ENCODE measurements at places on chromosomes 1 and 21.

GRCh38 chr1:25906644-25907300, 553 bp upstream of the STMN1 start:
- DNase-seq, result no peak

- no peak for DNase-seq
Observed at GRCh38 chr1:36136535-36136934, 11.5 kb upstream of the COL8A2 start.

DNA sequence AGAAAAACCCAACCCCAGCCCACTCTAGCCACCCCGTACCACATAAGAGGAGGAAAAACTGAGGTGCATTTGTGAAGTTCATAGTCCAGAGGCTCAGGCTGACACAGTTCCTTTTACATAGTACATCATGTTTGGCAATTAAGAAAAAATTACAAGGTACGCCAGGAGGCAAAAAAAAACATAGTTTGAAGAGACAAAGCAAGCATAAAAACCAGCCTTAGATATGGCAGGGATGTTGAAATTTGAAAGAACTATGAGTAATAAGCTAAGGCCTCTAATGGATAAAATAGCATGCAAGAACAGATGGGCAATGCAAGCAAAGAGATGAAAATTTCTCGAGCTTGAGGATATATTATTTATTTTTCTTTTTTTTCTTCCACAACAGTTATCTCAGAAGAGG, 31.9 kb downstream of the MIXL1 start:
- DNase-seq, result no peak

GRCh38 chr1:192378276-192378675, 61.5 kb downstream of the RGS21 start:
- DNase-seq, result no peak

- DNase-seq, result no peak
Observed at GRCh38 chr1:183417772-183418491, at the start of gene NMNAT2. TSS of gene NMNAT2 (minus strand) at chr1:183418380. CDS start at chr1:183418267, 113 bp downstream.

GRCh38 chr1:221698579-221699349, 43.1 kb downstream of the DUSP10 start:
- no peak for DNase-seq

- no peak for DNase-seq
Observed at GRCh38 chr1:180567654-180568053, 8.9 kb downstream of the OVAAL start.

DNA sequence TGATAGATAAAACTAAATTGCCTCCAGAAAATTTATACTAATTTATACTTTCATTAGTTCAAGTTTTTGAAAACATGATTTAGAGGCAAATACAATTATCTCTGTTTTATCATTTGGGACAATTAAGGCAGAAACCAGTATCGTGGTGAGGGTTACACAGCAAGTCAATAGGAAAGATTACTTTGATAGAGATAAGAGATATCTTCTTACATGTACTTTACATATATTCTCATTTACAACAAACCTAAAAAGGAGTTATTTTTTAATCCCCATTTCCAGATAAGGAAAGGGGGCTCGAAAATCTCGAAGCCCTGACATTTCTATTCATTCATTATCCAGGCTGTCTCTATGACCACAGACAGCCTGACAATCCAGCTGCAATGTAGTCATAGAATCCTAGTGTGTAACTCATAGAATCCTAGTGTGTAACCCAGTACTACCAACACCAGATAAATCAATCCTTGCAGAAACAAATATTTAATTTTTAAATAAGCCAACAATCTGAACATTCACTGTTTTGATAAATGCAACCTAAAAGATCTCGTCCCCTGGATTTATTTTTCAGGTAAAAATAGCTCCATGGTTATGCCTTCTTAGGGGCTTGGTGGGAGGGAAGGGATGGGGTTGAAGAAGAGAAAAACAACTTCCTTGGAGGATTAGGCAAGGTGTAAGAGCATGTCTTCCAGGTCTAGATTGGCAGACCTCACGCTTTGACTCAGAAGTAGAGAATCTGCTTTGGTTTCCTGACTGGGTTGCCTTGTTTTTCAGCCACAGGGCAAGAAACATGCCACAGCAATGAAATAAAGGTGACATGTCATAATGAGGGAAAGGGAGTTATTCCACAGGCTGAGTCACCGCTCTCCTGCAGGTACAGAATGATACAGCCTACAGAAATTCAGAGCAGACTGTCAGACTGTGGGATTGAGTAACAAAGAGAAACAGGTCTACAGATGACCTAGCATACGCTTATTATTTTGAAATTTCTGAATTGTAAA, 45.6 kb downstream of the IRF2BP2 start:
- DNase-seq, result no peak

DNA sequence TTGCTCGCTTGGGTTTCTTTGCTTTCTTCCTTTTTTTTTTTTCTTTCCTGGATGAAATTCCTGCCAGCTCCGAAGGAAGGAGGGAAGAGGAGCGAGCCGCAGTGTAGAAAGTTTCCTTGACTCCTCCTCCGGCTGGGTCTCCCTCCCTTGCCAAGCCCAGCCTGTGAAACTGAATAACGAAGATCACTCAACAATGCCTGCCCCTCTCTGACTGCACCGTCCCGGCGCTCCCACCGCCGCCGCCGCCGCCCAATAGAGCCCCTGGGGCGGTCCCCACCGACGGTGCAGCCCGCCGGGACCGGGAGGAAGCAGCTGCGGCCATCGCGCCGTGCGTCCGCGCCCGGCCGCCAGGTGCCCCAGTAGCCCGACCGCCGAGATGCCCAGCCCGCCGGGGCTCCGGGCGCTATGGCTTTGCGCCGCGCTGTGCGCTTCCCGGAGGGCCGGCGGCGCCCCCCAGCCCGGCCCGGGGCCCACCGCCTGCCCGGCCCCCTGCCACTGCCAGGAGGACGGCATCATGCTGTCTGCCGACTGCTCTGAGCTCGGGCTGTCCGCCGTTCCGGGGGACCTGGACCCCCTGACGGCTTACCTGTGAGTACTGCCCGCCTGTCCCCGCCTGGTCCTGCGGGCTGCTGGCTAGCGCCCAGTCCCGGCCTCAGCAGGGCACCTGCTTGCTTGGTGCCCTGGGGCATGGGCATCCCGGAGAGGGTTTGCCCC, at the start of gene LGR6:
LGR6 (plus strand) TSS at position 186 of the 714 bp plus-strand sequence; CDS start at position 377, 191 bp downstream.
- DNase-seq, result no peak

DNA sequence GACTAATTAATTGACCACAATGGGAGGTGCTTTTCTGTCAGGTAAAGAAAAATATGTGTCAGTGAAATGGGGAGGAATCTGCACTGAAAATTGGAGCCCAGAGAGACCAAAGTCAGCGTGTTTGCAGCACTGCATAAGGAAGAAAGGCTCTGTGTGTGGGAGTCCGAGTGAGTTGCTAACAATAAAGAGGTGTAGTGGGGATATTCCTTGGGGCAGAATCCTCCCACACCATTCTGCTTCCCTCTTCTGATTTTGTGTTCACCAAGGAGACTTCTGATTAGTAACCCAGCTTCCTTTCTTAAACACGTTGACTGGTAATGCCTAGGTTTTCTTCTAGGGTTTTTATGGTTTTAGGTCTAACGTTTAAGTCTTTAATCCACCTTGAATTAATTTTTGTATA, 240.5 kb downstream of the RPS6KC1 start:
- no peak for DNase-seq

- DNase-seq, result no peak
Observed at GRCh38 chr1:26020330-26020768, 1.2 kb upstream of the EXTL1 start.

DNA sequence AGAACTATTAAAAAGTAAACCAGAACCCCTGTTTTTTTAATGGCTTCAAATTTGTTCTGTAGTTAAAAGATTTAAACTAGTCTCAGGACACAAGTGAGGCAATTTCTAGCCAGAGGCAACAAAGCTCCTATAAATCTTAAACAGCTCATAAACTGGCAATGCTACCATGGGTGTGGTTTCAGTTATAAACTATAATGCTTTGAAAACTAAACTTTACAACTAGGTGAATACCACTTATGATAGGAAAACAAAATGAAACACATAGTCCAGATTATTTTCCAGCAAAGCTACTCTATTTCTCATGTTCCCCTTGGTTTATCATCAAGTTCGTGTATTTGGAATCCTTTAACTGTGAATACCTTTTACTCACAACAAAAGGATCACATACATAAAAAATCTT, 282.5 kb downstream of the VAV3 start:
- DNase-seq, result no peak

DNA sequence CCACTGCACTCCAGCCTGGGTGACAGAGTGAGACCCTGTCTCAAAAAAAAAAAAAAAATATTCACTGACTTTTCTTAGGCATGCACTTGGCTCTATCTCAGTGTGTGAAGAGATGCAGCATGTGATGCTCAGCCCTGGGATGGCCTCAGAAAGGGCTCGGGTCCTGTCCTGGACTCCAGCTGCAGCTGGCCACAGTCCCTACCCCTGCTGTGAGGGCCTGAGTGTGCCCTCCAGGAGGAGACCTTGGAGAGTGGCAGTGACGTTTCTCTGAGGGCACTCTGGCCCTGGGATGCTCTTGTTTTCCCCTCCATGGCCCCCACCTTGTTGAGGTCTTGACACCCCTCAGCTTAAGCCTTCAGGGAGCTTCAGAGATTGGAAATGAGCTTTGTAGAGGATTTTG, 81.9 kb upstream of the POU3F1 start:
- no peak for DNase-seq

DNA sequence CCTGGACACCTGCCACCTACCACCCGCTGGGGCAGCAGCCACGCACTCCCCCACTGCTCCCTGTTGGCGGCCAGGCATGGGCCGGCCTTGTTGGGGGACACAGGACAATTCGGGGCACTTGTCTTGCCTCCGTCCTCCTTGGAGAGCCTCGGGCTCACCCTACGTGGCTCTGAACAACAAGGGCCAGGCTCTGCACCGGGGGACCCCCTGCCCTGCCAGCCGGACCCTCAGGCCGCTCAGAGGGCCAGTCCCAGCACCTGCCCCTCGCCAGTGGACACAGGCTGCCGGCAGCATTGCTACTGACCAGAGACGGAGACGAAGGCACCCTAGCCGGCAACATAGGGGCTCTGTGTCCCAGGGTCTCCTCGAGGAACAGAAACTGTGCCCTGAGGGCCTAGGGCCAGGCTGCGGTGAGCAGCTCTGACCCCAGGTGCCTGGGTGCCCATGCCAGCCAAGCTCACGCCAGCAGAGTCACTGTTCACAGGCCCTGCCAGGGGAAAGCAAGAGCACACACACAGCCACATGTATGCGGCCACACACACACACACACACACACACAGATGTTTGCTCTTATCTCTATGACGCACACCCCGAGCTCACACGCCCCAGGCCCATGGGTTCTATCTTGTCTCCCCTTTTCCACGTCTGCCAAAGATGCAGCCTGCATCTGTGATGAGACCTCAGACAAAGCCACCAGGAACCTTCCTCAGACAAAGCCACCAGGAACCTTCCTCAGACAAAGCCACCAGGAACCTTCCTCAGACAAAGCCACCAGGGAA, 45.9 kb downstream of the MORN1 start:
- no peak for DNase-seq

DNA sequence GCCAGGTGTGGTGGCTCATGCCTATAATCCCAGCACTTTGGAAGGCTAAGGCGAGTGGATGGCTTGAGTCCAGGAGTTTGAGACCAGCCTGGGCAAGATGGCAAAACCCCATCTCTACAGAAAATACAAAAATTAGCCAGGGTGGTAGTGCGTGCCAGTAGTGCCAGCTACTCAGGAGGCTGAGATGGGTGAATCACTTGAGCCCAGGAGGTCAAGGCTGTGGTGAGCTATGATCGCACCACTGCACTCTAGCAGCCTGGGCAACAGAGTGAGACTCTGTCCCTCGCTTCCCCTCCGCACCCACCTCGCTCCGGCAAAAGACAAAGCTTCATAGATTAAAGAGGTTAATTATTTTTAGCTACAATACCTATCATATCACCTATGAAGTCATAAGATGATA, 100.0 kb downstream of the HHAT start:
- DNase-seq, result no peak

DNA sequence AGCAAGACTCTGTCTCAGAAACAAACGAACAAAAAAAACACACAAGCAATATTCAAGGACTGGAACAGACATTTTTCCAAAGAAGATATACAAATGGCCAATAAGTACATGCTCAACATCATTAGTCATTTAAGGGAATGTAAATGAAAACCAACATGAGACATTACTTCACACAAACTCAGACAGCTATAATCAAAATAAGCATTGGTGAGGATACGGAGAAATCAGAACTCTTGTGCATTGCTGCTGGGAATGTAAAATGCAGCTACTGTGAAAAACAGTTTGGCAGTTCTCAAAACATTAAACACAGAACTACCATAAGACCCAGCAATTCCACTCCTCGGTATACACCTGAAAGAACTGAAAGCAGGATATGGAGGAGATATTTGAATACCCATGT, 15.4 kb downstream of the NOL9 start:
- no peak for DNase-seq

GRCh38 chr1:225250432-225250831, 177.4 kb downstream of the LBR start:
- DNase-seq, result no peak

GRCh38 chr1:206003854-206004800, 932 bp upstream of the RAB7B start:
- DNase-seq, result no peak

- DNase-seq, result no peak
Observed at GRCh38 chr1:180299479-180300221, 69.6 kb downstream of the LHX4 start.

- no peak for DNase-seq
Observed at GRCh38 chr21:22725436-22725835, 1727.2 kb downstream of the NCAM2 start.

- DNase-seq, result no peak
Observed at GRCh38 chr1:42943166-42943565, 15.5 kb downstream of the SLC2A1 start.

DNA sequence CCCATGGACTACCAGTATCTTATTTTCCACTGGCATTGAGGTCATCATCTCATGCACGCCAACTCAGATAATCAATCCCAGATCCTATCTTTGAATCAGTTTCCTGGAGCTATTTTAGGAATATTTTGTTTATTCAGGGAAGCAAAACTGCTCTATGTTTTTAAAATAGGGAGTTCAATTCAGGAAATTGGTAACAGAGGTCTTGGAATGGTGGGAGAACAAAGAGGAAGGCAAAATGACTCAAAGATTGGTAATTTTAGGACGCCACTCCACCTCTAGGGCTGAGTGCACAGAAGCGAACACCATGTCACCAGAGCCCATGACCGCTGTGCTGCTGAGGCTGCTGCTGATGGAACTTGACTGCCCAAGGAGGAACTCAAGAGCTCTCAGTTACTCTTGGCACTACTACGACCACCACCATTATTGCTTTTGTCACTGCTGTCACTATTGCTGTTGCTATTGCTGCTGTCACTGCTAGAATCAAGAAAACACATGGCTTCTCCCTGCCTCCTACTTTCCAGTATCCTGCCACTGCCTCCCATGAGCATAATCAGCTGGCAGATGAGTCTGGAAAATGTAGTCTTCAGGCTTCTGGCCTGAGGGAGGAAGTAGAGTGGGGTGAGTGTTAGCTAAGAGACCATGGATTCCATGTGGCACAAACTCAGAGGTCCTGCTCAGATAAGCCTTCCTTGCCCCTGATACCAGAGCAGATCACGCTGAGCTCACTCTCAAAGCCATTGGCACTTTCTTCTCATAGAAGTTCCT, 71.6 kb upstream of the CNIH3 start:
- no peak for DNase-seq

GRCh38 chr1:40039245-40039756, 1.2 kb upstream of the CAP1 start:
- peak; percentile 44 for DNase-seq

- DNase-seq, result no peak
Observed at GRCh38 chr1:23099171-23099536, 69.5 kb downstream of the LUZP1 start.
